NCI-H82 (cell line): ENCODE measurements at places on chromosomes 3 and 15.

GRCh38 chr15:98855815-98856531 lies 151.6 kb downstream of the PGPEP1L start:
- no peak for DNase-seq

DNA sequence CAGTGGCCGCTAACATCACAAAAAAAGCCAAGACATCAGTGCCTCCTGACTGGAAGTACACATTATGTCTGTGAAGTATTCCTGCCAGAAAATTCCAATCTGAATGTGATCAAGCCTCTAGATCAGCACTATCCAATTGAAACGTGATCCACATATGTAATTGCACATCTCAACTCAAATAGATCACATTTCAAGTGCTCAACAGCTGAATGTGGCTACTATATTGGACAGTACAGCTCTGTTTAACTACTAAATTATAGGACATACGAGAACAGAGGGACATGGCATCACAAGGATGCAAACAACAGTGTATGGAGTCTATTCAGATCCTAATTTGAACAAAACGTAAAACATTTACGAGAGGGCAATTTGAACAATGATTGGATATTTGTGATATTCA lies 542 bp upstream of the UBAP1L start:
- peak; percentile 73 for DNase-seq

DNA sequence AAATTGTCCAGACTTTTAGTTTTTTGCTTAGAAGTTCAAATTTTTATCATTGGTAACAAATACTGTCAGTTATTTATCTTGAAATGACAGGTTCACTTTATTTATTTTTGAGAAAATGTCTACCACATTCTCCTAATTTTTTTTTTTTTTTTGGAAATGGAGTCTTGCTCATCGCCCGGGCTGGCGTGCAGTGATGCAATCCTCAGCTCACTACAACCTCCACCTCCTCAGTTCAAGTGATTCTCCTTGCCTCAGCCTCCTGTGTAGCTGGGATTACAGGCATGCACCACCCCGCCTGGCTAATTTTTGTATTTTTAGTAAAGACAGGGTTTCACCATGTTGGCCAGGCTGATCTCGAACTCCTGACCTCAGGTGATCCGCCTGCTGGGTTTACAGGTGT lies 16.1 kb upstream of the EBLN2 start:
- no peak for DNase-seq

DNA sequence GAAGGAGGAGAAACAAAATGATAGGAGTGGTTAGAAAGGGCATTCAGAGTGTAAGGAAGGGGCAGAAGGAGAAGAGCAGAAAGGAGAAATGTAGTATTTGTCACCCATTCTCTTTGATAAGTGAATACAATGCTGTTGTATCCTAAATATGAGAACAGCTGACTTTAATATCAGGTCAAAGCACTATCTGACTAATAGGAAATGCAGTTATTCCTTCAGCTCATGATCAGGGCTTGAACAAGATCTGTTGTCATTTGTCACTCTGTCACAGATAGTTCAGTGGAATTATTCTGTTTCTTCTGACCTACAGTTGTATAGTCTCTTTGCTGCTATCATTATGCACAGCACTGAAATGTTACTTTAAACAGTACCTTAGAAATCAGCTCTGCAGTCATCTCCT lies 149.4 kb downstream of the FRMD5 start:
- DNase-seq = no peak

DNA sequence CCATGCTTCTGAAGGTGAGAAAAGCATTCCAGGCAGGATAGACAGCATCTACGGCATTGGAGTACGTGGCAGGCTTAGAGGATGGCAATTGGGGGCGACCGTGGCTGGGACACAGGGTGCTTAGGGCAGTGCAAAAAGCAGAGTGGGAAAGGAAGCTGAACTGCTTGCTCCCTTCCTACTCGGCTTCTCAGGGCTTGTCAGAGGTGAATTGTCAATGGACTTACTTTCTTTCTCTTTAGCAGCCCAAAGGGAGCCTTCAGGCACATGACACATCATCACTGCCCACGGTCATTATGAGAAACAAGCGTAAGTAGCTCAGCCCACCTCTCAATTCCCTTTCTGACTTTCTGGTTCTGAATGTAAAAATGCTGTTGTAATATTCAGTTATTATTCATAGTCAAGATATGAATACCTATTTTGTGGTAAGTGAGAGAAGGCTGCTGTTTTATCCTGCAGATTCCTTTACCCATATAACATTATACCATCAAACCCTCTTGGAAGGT lies 84.3 kb downstream of the KLHL25 start:
- no peak for DNase-seq

DNA sequence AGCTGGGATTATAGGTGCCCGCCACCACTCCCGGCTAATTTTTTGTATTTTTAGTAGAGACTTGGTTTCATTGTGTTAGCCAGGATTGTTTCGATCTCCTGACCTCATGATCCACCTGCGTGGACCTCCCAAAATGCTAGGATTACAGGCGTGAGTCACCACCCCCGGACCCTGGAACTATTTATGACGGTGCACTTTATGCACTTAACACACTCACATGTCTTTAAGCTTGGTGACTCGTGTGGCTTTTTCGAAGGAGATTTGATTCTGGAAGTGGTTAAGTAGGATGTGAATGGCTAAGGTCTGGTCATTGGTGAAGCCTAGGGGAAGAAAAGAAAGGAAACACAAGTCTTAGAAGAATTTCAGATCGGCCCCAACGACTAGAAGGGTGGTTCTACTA lies 20.3 kb downstream of the BBS4 start:
- no peak for DNase-seq

DNA sequence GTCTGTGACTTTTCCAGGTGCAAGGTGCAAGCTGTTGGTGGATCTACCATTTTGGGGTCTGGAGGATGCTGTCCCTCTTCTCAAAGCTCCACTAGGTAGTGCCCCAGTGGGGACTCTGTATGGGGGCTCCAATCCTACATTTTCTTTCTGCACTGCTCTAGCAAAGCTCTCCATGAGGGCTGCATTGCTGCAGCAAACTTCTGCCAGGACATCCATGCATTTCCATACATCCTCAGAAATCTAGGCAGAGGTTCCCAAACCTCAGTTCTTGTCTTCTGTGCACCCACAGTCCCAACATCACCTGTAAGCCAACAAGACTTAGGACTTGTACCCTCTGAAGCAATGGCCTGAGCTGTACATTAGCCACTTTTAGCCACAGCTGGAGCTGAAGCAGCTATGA lies 694.5 kb upstream of the BCHE start:
- no peak for DNase-seq

DNA sequence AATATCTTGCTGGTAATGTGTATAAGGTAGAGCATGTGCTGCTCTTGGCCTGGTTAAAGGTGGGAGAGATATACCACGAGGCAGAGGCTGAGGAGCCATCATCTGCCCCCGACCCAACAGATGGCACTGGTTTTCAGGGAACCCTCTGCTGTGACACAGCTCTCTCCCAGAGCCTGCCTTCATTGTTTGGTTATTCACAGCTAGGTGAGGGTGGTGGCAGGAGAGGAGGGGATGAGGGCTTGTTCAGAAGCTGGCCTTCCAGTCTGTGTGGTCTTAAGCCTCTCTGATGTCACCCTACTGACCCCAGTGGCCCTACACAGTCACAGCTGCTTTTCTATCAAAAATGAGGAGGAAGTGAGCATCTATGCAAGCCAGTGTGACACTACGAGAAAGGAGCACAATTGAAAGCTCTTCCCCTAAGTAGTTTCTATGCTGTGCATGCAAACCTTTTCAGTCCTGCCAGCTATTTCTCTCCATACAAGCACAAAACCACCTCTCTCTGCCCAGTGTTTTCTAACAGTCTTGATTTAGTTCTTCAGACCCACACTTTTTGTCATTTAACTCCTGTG lies 258.4 kb upstream of the AGTR1 start:
- peak; percentile 18 for DNase-seq

DNA sequence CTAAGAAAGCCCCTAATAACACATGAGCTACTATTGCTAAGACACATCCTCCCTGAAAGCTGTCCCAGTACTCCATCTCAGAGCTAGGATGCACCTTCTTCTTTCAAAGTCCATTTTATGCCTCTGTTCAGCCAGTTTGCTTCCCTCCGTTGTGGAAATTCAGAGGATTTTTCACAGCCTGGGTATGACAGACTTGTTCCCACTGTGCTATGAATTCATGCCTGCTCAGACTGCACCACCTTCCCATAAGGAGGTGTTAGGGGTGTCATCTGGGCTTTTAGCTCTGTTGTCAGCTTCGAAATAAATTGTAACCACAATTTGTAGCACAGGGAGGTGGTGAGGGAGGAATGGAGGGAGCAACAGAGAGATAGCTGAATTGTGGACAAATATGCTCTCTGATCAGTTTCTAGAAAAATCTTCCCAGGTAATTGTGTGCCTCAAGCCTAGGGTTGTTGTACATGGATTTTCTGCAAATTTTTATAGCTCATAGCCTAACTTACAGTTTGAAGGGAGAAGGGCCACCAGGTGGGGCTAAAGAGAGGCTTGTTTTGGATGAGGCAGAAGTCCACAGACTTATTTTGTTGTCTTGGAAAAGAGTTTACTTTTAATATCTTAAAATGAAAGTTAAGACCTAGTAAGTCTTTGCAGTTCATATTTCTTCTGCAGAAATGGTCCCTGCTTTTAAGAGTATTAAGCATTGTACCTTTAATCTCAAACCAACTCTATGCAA lies 462.0 kb downstream of the PDCD6IP start:
- DNase-seq = peak; percentile 74

DNA sequence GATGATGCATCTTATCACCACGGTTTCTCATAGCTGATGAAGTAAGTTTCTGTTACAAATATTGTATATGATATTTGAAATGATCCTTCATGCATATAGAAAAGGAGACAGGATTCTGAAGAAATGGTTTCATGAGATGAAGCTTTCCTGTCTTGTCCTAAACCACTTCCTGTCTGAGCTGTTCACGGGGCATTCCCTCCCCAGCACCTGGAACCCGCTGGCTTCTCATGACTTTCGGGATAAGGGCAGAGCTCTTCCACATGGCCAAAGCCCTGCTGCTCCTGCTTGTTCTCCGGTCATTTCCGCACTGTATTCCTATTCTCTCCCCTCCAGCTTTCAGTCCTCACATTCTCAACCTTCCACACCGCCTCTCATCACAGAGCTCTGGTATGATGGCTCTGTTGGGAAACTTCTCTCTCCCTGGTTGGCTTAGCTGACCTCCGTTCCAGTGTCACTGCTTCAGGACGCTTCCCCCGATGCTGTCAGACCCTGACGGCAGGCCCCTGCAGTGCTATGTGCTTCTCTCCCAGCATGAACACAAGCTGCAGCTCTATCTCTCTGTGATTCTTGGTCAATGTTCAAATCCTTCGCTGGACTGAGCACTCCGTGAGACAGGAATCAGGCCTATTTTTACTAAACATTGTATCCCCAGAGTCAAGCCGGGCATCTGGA lies 86.9 kb upstream of the HERC1 start:
- no peak for DNase-seq

GRCh38 chr15:80007532-80007931 lies 36.5 kb upstream of the BCL2A1 start:
- no peak for DNase-seq

DNA sequence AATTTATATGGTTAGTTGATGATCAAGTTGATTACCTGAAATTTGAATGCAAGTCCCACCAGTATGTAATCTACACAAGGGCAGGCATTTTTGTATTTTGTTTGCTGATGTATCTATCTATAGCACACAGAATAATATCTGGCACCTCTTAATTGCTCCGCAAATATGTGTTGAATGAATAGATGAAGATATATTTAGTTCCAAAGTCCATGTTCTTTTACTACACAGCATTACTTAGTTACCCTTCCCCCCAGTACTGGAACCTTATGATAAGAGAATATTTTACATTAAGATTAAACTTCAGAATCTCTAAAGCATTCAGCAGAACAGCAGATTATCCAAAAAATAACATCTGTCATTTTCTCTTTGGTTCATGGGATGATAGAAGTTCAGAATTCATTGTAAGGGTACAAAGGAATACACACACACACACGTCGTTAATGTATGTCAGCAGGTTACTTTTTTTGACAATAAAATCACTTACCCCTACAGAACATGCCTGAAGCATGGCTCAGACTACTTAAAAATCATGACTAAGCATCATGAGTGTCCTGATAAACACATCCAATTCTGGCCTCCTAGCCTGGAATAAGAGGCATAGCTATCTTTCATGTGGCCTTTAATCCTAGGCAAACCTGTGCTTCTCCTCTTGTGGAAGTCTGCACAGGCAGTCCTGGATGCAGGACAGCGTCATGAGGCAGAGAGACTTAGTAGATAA lies 148.9 kb upstream of the TBC1D5 start:
- DNase-seq = no peak

DNA sequence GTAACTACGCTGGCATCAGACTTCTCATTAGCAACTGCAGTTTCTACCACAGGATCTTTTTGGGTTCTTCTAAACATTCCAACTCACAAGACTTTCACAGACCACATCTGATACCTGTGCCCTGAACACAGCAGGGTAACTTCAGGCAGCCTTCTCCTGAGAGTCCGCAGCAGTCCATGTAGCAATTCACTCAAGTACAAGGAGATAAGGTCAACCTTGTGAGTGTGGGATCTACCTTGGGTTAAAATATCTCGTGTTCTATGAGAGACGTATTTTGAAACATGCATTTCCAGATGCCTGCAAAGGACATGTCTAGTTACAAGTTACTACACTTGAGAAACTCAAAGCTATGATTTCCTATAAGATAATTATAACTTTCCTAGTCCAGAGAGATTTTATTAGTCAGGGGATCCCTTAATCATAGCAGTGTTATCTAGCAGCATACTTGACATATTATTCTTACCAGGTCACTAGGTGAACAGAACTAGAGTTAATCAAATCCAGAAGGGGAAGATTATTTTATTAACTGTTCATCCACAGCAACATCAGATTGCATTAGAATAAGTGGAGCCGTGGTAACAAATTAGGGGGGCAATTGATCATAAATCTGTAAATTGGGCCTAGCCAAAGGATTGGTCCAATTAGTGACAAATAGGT lies 66.4 kb downstream of the ASTE1 start:
- no peak for DNase-seq

- DNase-seq = no peak
Measured at GRCh38 chr15:75455982-75456531, 4.6 kb upstream of the SIN3A start.

DNA sequence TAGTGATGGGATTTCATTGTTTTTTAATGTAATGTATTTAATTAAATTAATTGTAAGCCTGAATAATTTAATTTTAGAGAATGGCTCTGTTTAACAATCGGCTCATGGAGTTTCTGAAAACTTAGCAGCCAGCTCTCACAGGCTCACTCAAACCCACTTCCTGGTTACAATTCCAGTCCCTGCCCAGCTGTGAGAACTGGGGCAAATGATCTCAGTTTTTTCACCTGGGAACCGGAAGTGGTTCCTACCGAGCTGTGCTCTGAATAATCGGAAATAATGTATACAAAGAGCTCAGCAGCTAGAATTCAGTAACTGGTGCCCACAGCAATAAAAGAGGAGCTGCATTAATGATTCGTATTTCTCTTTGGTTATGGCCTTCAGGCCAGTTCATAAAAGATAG lies 244.3 kb upstream of the MCTP2 start:
- no peak for DNase-seq

- no peak for DNase-seq
Measured at GRCh38 chr15:95604634-95605036, 725.9 kb upstream of the NR2F2 start.

DNA sequence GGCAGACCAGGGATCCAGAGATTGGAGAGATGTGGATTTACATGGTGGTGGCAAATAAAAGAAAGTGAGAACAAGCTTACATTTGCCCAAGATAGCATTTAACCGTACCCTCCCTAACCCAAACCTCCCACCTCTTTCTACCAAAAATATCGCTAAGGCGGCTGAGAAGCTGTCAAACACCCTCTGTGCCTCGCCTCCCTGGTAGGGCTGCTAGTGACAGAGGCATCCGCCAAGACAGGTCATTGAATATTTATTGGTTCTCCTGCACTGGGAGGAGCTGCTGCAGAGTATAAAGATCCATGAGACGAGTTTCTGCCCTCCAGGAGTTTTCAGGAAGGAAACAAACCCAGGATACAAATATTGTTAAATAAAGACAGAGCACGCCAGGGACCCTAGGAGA lies 107.3 kb upstream of the TMC3 start:
- DNase-seq = no peak
